Right kidney (tissue), 9 donors: ENCODE measurements at places on chromosomes 7 and 10.
A peak's percentile ranks its signal among the peaks of the same experiment; 100 is the strongest.

- DNase-seq: no peak
Observed at GRCh38 chr10:51698473-51699063, 827 bp downstream of the CSTF2T start.

GRCh38 chr7:132453826-132454225 is 122.4 kb downstream of the PLXNA4 start:
- no peak for DNase-seq

DNA sequence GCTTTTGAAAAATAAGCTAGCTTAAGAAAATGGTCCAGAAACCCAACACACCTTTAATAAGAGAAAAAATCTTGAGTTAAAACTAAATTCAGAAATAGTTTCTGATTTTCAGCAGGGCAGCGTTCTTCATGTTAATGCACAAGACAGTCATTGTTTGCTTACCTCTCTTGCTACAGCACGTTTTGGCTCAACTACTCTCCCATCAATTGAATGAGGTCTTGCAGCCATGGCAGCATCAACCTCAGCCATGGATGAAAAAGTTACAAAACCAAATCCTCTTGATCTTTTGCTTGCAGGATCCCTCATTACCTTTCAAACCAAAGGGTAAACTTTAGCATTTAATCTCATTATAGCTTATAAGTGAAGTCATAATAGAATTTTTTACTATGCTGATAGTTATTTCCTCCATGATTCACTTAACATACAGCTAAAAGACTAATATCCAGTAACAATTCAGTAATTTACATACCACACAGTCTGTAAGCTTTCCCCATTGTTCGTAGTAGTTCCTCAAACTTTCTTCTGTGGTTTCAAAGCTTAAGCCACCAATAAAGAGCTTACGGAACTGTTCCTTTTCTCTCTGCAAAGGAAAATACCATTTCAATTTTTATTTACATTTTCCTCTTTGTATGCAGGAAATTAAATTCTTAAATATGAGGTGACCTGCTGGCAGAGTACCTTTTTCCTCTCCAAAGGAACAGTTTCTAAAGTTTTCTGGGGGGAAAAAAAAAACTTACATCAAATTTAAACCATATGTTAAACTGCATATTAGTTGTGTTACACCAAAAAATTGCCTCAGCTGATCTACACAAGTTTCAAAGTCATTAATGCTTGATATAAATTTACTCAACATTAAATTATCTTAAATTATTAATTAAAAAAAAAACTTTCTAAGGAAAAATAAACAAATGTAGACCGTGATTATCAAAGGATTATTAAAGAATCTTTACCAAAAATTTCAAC is 3.1 kb downstream of the HNRNPA2B1 start:
- DNase-seq: no peak

GRCh38 chr10:100736809-100737354 is 8.5 kb upstream of the PAX2 start:
- no peak for DNase-seq

- no peak for DNase-seq
Observed at GRCh38 chr10:127254276-127254675, 57.9 kb upstream of the INSYN2A start.

DNA sequence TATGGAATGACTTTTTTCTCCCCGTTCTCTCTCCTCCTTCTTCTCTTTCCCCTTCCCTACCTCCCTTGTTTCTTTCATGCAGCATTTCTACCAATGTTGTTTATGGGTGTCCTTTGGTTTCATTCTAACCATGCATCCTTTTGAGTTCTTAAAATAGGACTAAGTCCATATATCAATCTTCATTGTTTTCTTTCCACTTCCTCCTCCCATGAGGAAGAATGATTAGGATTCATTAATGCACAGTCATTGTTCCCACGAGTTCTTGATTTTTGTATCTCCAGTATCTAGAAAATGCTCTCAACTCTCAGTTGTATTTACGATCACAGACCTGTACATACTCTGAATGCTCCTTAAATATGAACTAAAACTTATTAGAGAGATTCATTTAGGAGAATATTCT is 153.3 kb downstream of the LRRC4 start:
- no peak for DNase-seq

- DNase-seq: no peak
Observed at GRCh38 chr10:10271639-10272192, 746.0 kb upstream of the CELF2 start.

DNA sequence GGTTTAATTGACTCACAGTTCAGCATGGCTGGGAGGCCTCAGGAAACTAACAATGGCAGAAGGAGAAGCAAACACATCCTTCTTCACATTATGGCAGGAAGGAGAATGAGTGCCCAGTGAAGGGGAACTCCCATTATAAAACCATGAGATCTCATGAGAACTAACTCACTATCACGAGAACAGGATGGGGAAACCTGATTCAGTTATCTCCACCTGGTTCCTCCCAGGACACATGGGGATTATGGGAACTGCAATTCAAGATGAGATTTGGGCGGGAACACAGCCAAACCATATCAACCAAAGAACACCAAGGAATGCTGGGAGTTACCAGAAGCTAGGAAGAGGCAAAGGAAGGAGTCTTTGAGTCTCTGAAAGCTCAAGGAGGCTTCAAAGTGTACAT is 94.3 kb downstream of the IPMK start:
- no peak for DNase-seq

DNA sequence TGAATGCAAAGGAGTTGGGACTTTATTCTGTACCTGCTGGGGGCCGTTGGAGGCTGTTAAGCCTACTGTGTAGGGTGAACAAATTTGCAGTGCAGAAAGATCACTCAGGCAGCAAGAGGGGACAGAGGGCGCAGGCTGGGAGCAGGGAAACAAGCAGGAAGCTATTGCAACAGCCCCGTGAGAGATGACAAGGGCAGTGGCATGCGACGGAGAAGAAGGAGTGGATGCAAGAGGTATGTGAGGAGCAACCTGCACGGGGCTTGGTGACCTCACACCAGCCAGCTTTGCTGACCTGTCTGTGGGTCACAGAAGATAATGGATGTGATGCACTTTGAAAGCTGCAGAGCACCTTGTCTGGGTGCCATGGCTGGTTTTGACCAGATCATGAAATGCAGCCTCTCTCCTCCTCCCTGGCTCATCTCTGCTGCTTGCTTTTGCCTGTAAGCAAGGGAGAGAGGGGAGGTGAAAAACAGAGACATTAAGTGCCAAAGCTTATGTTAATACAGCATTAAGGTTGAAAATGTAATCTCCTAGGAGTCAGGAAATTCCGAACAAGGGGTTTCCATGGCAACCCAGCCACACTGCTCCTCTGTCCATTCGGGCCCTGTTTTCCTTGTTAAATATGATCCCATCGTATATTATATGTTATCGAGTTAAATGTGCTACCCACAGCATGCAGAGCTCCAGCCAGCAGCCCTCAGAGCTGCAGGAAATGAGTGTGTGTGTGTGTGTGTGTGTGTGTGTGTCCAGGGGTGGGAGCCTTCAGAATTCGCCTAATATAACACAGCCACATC is 314.3 kb upstream of the ZMIZ1 start:
- DNase-seq: peak; percentile 67

DNA sequence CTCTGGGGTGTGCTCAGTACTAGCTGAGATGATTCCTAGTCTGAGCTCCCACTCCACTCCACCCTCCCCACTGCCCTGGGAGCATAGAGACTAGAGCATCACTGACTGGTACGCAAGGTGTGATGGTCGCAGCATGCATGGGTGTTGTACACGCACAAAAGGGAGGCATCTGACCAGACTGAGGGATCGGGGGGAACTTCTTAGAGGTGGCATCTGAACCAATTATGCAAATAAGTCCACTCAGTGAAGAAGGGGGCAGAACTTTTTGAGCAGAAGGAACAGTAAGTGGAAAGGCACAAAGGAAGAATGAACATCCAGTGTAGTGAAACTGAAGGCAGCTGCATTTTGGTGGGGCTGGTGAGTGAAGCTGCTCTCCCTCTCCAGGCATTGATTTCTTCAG is 25.5 kb downstream of the PDSS1 start:
- DNase-seq: no peak

GRCh38 chr7:8155836-8156235 is 106.1 kb downstream of the ICA1 start:
- DNase-seq: no peak

DNA sequence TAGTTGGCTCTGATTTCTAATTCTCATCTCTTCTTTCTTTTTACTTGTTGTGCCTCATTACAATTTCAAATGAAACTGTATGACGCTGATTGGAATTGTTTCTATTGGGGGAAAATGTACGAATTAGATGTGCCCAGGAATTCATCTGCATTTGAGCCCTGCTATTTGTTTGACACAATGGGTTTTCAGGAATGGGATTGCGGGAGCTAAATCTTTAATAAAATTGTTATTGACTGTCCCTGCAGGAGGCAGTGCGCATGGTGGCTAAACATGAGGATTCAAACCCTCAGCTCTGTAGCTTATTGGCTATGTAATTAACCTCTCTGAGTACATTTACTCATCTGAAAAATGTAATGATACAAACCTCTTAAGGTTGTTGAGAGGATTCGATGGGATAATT is 181.6 kb downstream of the NXPH1 start:
- DNase-seq: no peak

DNA sequence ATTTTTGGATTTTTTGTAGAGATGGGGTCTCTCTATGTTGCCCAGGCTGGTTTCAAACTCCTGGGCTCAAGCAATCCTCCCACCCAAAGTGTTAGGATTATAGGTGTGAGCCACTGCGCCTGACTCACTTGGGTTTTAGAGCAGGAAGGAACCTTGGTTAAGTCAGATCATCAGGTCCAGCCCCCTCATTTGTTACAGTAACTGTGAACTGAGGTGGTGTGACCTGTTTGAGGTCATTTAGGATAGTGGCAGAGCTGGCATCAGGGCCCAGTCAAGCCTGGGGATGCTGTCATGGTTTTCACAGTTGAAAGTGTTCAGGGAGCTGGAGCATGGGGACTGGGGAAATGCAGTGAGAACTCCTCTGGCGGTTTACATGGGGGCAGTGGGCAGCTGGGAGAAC is 159.6 kb downstream of the TAX1BP1 start:
- no peak for DNase-seq

GRCh38 chr10:35517431-35518181 is 87.5 kb upstream of the GJD4 start:
- DNase-seq: no peak

DNA sequence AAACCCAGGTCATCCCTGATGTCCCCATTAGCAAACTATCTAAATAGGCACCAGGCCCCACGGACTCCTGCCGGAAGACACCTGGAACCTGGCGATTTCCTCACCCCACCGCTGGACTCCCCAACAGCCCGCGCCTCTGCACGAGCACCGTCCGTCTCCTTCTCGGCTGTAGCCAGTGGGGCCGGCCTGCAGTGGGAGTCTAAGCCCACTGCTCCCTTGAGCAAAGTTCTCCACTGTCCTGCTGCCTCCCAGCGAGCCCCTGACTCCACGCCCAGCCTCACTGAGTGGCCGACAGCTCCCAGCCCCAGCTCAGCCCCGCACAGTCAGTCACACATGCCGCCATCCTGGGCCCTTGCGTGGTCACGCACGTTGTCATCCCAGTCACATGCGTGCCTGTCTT is 211.3 kb upstream of the PPP2R2D start:
- no peak for DNase-seq

GRCh38 chr7:23096518-23097290 is 8.9 kb upstream of the KLHL7 start:
- DNase-seq: no peak

- no peak for DNase-seq
Observed at GRCh38 chr10:2908851-2909630, 158.3 kb upstream of the PFKP start.

DNA sequence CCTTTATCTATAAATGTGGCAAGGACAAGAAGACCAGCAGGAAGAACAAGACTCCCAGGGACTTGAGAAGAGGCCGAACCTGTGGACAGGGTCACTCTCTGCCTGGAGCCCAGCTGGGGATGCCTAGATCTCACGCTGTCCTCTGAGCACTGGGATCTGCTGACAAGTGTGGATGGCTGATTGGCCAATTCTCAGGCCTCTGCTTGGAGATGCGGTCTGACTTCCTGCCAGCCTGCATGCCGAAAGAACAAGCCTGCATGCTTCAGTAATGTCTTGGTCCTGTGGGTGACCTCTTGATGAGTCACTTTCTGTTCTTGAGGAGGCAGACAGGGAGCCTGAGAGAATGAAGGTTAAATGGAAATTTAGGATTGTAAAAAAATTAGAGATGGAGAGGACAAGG is 84.7 kb downstream of the TMEM178B start:
- DNase-seq: no peak

DNA sequence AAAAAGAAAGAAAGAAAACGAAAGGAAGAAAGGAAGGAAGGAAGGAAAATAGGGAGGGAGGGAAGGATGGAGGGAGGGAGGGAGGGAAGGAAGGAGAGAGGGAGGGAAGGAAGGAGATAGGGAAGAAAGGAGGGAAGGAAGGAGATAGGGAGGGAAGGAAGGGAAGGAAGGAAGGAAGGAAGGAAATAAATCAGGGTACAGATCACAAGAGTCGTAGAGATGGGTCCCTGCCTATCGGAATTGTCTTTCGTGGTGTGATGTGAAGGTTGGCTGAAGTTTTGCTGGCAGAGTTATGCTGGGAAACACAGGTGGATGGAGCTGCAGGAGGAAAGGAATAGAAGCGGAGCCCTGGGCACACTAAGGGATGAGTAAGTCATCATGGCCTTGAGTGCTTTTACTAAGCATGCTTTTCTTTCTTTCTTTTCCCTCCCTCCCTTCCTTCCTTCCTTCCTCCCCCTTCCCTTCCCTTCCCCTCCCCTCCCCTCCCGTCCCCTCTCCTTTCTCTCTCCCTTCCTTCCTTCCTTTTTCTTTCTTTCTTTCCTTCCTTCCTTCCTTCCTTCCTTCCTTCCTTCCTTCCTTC is 11.9 kb upstream of the TPST1 start:
- no peak for DNase-seq

DNA sequence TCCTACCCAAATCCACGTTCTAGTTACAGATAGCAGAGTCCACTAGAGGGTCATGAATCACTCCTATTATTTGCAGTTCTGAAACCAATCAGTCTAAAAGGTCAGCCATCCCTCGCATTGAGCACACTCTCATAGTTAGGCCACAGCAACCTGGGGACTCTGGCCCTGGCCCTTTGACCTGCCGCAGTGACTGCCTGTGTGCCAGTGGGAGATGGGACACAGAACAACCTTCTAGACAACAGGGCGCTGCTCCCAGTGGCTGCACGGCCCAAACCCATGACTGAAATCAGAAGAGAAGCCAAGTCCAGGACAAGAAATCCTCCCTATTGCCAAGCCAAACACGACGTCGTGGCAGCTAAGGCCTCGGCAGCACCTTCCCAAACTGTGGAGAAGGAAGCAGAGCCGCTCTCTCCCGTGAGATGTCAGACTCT is 158.5 kb downstream of the HERPUD2 start:
- DNase-seq: no peak

GRCh38 chr10:45454859-45455258 is 80.8 kb downstream of the ALOX5 start:
- no peak for DNase-seq

DNA sequence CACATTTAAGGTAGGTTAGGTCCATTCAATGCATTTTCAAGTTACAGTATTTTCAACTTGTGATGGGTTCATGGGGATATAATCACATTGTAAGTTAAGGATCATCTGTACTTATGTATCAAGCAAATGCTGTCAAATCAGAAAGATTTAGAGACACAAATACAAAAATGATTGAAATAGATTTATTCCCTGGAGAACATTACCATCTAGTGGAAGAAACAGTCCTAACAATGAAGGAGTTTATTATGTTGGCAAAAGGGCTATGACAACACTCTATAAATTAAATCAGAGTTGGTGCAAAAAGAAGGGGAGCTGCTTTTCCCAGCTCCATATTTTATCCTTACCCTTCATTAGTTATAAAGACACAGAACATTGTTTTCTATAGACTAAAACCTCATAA is 69.0 kb downstream of the PRSS58 start:
- no peak for DNase-seq

- DNase-seq: no peak
Observed at GRCh38 chr10:133311570-133311969, 2.9 kb downstream of the ZNF511 start.
